ENCODE measurements at places on chromosomes 12 and 14.

- DNase-seq: no peak
Measured at GRCh38 chr14:22821193-22822015, 6.2 kb upstream of the SLC7A7 start.

- no peak for DNase-seq
Measured at GRCh38 chr14:72916174-72916573, 10.1 kb upstream of the DCAF4 start.

DNA sequence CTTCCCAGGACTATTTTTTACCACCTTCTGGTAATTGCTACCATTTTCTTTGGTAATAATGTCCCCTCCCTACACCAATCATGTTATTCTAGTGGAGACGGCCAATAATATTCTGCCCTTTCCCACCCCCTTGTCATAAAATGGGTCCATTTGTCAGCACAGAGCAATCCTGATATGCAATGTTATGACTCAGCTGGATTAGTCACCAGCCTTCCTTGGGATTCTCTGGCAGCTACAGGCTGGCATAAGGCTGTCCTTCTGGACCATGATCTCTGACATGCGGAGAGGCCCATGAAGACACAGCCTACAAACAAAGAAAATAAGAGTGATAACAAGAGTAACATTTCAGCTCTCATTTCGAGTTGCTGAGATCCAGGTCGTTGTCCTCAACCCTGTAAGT, 222.0 kb upstream of the CPNE8 start:
- no peak for DNase-seq

GRCh38 chr14:59870277-59871165, at the start of gene RTN1:
Gene RTN1 (minus strand): TSS chr14:59870776. CDS start chr14:59870630, 146 bp downstream.
- DNase-seq: no peak

- DNase-seq: no peak
Measured at GRCh38 chr14:90573385-90574105, 176.7 kb downstream of the CALM1 start.

GRCh38 chr14:100117633-100118395, 41.6 kb downstream of the DEGS2 start:
- no peak for DNase-seq

DNA sequence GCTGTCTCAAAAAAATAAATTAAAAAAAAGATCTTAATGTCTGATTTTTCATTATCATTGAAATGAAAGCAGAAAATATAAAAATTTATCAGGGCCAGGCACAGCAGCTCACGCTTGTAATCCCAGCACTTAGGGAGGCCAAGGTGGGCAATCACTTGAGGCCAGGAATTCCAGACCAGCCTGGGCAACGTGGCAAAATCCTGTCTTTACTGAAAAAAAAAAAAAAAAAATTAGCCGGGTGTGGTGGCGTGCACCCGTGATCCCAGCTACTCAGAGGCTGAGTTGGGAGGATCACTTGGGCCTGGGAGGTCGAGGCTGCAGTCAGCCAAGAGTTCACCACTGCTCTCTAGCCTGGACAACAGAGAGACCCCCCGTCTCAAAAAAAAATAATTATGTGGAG, 37.6 kb upstream of the CLIP1 start:
- no peak for DNase-seq

- DNase-seq: no peak
Measured at GRCh38 chr12:42759622-42760273, 170.2 kb upstream of the PRICKLE1 start.

DNA sequence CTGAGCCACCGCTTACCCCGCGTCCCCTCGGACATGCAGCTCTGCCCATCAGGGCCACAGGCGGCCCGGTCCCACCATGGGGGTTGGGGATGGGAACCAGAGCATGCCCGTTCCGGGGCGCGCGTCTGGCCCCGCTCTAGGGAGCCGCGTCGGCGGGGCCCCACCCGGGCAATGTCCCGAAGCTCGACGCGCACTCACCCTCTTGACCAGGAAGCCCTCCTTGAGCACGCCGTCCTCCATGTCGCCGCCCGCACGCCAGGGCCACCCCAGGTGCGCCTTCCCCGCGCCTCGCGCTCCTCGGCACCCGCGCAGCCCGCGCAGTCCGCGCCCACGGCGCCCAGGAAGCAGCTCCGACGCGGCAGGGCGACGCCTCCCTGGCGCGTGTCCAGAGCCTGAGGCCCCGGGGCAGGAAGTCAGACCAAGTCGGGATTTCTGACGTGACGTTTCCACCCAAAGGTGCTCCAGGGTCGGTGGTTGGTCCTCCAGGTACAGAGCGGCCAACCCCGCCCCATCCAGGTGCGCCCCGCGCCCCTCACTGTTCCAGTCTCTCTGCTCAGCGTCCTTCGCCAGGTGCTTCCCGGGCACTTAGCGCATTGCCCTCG, at the start of gene PLEK2:
TSS of gene PLEK2 (minus strand) at position 346 of the 602 bp plus-strand sequence. CDS start at position 240, 106 bp downstream.
- DNase-seq: peak; percentile 64

DNA sequence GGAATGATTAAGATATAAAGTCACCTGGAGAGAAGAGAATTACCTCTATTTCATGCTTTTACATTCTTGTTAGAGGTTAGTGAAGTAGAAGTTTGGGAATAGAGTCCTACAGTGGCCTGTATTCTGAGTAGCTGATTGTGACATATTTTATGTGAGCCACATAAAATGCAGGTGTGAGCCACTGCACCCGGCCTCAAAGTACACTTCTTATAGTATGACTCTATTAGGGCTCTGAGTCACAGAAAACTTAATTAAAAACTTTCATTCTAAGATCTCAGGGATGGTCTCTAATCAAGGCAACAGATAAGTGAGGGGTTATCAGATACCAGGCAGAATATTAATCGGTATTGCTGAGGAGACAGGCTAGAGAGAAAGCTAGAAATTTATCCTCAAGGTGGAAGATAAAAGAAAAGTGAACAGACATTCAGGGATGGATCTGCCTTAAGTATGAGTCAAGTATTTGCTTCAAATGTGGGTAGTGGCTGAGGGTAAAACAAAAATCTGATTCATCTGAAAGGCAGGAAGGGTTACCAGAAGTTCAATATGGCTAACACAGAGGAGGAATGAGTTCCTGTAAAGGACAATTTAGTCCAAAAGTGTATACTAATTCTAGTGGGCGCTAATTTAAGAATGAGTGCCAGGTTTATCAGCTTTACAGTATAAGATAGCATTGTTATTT, 5.5 kb upstream of the G2E3 start:
- DNase-seq: no peak
